ENCODE measurements at places on chromosomes 7 and 10. TPM values are rescaled to one million over a fixed set of nuclear protein-coding genes. Genes with fewer than 3 reads are reported as not detected.
A peak's percentile ranks its signal among the peaks of the same experiment; 100 is the strongest.

DNA sequence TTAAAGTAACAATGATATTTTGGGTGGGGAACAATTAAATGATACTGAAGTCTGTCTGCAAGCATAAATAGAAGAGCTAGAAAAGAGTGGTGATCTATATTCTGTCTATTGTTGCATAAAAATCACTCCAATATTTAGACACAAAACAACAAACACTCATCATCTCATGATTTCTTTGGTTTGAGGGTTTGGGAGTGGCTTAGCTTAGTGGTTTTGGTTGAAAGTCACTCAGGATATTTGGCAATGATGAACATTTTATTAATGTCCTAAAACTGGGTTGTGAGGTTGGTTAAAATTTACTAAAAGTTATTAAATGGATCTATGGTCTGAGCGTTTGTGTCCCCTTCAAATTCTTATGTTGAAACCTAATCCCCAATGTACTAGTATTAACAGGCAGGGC, 54.7 kb upstream of the EGFR start:
- peaks cover 67% of the 10 kb centered on the region for H3K4me1 ChIP-seq
- H3K27me3 ChIP-seq, result no peaks in the 10 kb centered on the region
- no peaks in the 10 kb centered on the region for H3K36me3 ChIP-seq
- H3K27ac ChIP-seq, result peak overlapping the region; percentile 75
- H3K4me3 ChIP-seq, result no peak overlapping the region

- no peaks in the 10 kb centered on the region for H3K27me3 ChIP-seq
- no peak overlapping the region for H3K4me3 ChIP-seq
- DNase-seq, result no peak
- H3K36me3 ChIP-seq, result no peaks in the 10 kb centered on the region
- H3K27ac ChIP-seq, result no peak overlapping the region
- peaks cover 21% of the 10 kb centered on the region for H3K4me1 ChIP-seq
Measured at GRCh38 chr10:33120700-33121099, 162.7 kb upstream of the ITGB1 start.

Gene AKR1C4
- total RNA-seq, result not detected

Gene SPDYE11
- not detected for total RNA-seq

DNA sequence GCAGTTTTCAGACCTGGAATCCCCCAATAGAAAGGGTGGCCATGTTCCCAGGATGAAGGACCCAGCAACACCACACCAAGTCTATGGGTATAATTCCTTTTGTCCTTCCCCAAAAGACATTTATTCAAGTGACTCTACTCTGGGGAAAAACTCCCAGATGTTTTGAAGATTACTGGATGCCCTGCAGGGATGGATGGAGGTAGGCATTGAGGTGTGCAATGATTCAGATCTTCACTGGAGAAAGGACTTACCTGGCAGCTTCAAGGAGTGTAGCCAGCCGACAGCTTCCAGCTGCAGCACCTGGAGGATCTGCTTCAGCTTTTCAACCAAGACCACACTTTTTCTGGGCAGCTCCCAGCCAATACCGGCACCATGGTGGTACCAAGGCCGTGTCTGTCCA, 172.0 kb downstream of the BAMBI start:
- no peaks in the 10 kb centered on the region for H3K36me3 ChIP-seq
- no peaks in the 10 kb centered on the region for H3K27me3 ChIP-seq
- H3K27ac ChIP-seq, result no peak overlapping the region
- DNase-seq, result peak; percentile 17

GRCh38 chr10:42987121-42987541, 89.7 kb upstream of the RET start:
- 0 out of 2 replicates have a peak, but pooled peaks cover 3% of the 10 kb centered on the region for H3K27me3 ChIP-seq
- H3K4me1 ChIP-seq, result no peaks in the 10 kb centered on the region
- H3K4me3 ChIP-seq, result no peak overlapping the region
- H3K36me3 ChIP-seq, result no peaks in the 10 kb centered on the region

Gene PROSER2
- 66.0 TPM for total RNA-seq

Gene C7orf57
- not detected for total RNA-seq

- H3K36me3 ChIP-seq, result no peaks in the 10 kb centered on the region
- peak; percentile 6 for DNase-seq
- H3K27ac ChIP-seq, result no peak overlapping the region
- H3K4me3 ChIP-seq, result no peak overlapping the region
- no peaks in the 10 kb centered on the region for H3K4me1 ChIP-seq
- H3K27me3 ChIP-seq, result no peaks in the 10 kb centered on the region
Measured at GRCh38 chr7:123355576-123356190, 155.9 kb upstream of the SLC13A1 start.

Gene SLC18A2
- not detected for total RNA-seq

Gene ANXA8
- total RNA-seq, result 0.69 TPM

DNA sequence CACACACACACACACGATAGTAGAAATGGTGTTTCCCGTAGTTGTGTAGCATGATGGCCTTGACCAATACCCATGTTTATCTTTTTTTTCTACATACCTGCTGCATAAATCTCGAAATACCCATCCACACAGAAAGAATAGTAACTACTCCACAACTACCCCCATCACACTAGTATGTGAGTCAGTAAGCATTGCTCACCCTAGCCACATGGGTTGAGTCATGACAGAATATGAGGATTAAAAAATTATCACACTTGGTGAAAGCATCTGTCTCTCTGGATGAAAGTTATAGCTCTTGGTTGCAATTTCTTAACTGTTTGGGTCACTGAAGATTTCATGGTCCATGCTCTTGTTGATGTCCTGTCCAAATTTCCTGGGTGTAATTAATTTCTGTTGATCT, 103.4 kb upstream of the MDFIC start:
- DNase-seq, result peak; percentile 62
- H3K4me3 ChIP-seq, result no peak overlapping the region
- H3K36me3 ChIP-seq, result no peaks in the 10 kb centered on the region

DNA sequence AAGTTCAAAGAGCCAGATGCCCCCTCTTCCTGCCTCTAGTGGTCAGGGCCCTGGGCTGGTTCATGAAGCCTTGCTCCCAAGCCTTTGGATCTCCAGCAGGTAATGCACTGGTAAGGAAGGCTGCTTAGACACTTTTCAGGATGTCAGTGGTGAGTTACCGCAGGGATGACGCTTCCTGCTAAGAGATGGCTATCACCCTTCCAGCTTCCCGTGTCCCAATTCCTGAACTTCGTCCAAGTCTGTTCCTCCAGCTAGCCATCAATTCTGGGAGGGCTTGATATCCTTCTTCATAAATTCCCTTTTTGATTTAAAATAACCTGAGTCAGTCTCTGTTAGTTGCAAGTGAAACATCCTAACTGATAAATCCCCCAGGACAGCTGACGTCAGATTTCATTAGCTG, 221.2 kb downstream of the PLXNA4 start:
- H3K27ac ChIP-seq, result no peak overlapping the region
- H3K36me3 ChIP-seq, result no peaks in the 10 kb centered on the region
- peaks cover 9% of the 10 kb centered on the region for H3K27me3 ChIP-seq
- no peak for DNase-seq
- no peak overlapping the region for H3K4me3 ChIP-seq
- H3K4me1 ChIP-seq, result peaks cover 8% of the 10 kb centered on the region

Gene PTF1A
- total RNA-seq, result not detected

DNA sequence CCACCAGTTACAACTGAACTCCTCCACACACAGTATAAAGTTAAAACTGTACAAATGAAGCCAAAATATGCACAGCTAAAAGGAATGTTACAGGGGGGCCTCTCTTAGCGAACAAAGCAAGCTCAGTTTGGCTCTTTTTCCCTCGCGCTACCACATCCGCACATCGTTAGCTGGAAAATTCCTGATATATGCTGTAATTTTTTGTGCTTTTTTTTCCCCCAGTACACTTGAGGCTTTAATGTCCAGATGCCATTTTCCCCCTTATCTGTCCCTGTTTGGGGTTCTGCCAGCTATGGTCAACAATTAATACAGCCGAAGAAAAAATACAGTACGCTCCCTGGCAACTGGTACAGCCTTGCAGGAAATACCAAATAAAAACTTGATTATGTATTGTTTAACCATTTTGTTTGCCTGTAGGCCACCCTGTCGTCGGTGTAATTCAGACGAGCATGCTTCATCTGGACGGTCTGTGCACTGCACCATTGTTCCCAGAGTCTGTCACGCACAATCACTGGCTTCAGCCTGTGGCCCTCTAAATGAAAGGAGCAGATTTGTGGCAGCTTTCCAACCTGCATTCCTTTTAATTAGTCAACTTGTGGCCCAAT, 108.1 kb upstream of the FAM133B start:
- no peaks in the 10 kb centered on the region for H3K27me3 ChIP-seq
- H3K36me3 ChIP-seq, result no peaks in the 10 kb centered on the region
- H3K27ac ChIP-seq, result no peak overlapping the region
- no peak for DNase-seq

GRCh38 chr10:5538892-5539651, 14.3 kb downstream of the CALML3 start:
- H3K4me1 ChIP-seq, result peaks cover 6% of the 10 kb centered on the region
- H3K27me3 ChIP-seq, result no peaks in the 10 kb centered on the region
- no peak overlapping the region for H3K4me3 ChIP-seq
- DNase-seq, result no peak
- H3K27ac ChIP-seq, result no peak overlapping the region

- no peak for DNase-seq
- no peaks in the 10 kb centered on the region for H3K36me3 ChIP-seq
- no peak overlapping the region for H3K27ac ChIP-seq
Measured at GRCh38 chr10:81031774-81032173, 494.1 kb downstream of the SH2D4B start.
